ENCODE measurements at places on chromosomes 12 and 14. TPM values are rescaled to one million over a fixed set of nuclear protein-coding genes. Genes with fewer than 3 reads are reported as not detected.

MYO1H gene
- not detected for total RNA-seq

SERPINA12 gene
- total RNA-seq: not detected

OTUB2 gene
- 0.12 TPM for total RNA-seq

ARL6IP4 gene
- total RNA-seq: 109 TPM

RHOJ gene
- not detected for total RNA-seq

- no peak for DNase-seq
These were observed 16.1 kb downstream of the PPHLN1 start for GRCh38 chr12:42342028-42342427.

GRCh38 chr12:81222846-81223592 is 145.1 kb downstream of the ACSS3 start:
- DNase-seq: no peak

DNA sequence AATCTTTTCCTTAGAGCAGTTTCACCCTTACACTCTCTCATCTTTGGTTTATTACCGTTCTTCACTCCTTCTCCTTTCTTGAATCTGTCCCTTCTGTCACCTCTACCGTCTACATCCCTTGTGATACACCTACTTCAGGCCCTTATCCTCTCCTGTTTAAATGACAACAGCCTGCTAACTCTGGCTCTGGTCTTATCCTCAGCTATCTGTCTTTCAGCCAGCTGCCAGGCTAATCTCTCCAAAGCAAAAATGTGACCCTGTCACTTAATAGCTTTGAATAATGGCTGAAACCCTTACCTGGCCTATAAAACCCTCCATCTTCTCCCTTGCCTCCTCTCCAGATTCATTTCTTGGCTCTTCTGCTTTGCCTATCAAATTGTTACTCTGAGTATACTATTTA is 32.3 kb downstream of the BEST3 start:
- DNase-seq: no peak

DNA sequence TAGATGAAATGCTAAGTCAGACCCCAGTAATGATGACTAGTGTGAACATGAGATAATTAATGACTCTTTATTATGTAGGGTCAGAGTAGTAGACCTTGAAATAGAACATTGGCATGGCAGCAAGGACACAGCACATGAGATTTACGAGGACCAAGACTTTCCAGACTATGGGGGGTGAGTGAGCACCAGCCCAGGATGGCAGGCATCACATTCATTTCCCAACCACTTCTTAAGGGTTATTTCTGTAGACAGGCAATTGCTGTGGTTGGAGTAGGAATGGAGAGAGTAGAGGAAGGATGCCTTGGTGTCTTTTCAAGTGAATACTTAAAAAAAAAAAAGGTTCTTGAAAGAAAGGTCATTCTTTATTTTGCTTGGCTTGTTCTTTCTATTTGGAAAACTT is 189.4 kb upstream of the DYRK2 start:
- DNase-seq: no peak

- DNase-seq: no peak
These were observed 64.8 kb upstream of the MAX start for GRCh38 chr14:65167072-65167645.

- DNase-seq: no peak
These were observed 80.0 kb downstream of the DRAM1 start for GRCh38 chr12:101957252-101957959.

DNA sequence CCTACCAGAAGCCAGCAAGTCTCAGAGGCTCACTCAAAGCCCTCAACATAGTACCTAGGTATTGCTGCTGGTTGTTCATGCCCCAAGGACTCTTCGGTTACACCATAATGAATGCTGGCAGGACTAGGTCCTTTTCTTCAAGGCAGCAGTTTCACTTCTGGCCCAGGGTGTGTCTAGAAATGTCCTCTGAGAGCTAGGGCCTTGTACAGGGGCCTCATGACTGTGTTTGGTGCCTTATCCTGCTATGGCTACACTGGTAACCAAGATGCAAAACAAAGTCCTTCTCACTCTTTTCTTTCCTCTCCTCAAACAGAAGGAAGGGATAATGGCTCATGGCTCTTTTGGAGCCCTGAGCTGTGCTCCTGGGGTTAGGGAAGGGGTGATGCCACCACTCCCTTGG is 15.2 kb upstream of the PTPRO start:
- DNase-seq: no peak

GRCh38 chr12:7019043-7019569 is 830 bp upstream of the LPCAT3 start:
- no peak for DNase-seq
